ENCODE measurements at places on chromosomes 4 and X. TPM values are rescaled to one million over a fixed set of nuclear protein-coding genes. Genes with fewer than 3 reads are reported as not detected.

ARX gene
- total RNA-seq: not detected

ENPEP gene
- not detected for total RNA-seq

ADGRG4 gene
- total RNA-seq: not detected

NPY2R gene
- total RNA-seq: not detected

GYPE gene
- 2.7 TPM for total RNA-seq

ZNF141 gene
- total RNA-seq: 27.5 TPM

SPACA5B gene
- total RNA-seq: not detected

NIPAL1 gene
- 1.8 TPM for total RNA-seq

SLC2A9 gene
- total RNA-seq: 1.1 TPM

FRYL gene
- 63.8 TPM for total RNA-seq

DCAF12L1 gene
- not detected for total RNA-seq

KIT gene
- 0.23 TPM for total RNA-seq

PLP2 gene
- 46.8 TPM for total RNA-seq

TMEM255A gene
- total RNA-seq: not detected

RPGR gene
- 9.4 TPM for total RNA-seq

NUP62CL gene
- total RNA-seq: 3.6 TPM

CFI gene
- total RNA-seq: not detected

OPRPN gene
- total RNA-seq: not detected

ZNF711 gene
- 1.5 TPM for total RNA-seq

ADGRL3 gene
- not detected for total RNA-seq

CACNA1F gene
- 0.72 TPM for total RNA-seq

GATA1 gene
- total RNA-seq: not detected

ZBTB49 gene
- 5.7 TPM for total RNA-seq

L1CAM gene
- 0.16 TPM for total RNA-seq

ODAM gene
- not detected for total RNA-seq

FAM47B gene
- total RNA-seq: not detected

CYP4V2 gene
- 6.2 TPM for total RNA-seq

CNGA2 gene
- not detected for total RNA-seq

ABLIM2 gene
- 0.41 TPM for total RNA-seq

TRIM2 gene
- total RNA-seq: 0.54 TPM

MAGEA12 gene
- not detected for total RNA-seq

SLC25A31 gene
- total RNA-seq: not detected

EGF gene
- not detected for total RNA-seq

GLRB gene
- not detected for total RNA-seq

UCP1 gene
- not detected for total RNA-seq

NSD2 gene
- 184 TPM for total RNA-seq

FAM53A gene
- 1.3 TPM for total RNA-seq

SYAP1 gene
- 20.6 TPM for total RNA-seq

CDX4 gene
- total RNA-seq: not detected

AP1AR gene
- 22.4 TPM for total RNA-seq

Data from activated naive CD8-positive, alpha-beta T cell treated with anti-CD3 and anti-CD28 coated beads for 36 hours (primary cell).